Nephron progenitor cell (in vitro differentiated cells): ENCODE measurements at places on chromosomes 12 and 14.

GRCh38 chr12:51848841-51849735 is 570 bp upstream of the FIGNL2 start:
- peak; percentile 79 for DNase-seq

DNA sequence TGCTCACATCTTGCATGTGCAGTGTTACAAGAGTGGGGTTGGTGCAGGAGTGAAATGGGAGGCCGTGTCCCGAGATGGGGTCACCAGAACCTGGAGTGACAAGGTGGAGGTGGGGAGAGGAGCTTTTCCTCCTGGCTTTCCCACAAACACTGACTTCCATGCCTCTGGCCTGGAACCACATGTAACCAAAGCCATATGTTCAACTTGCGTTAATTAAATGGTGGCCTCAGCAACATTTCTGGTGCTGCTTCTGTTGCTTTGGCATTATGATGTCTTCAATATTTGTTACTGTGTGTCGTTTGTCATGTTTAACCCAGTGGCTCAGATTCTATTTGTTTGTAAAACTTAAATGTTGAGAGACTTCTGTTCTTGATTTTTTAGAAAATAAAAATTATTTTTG is 110.2 kb downstream of the VCPKMT start:
- no peak for DNase-seq

GRCh38 chr12:28290262-28290661 is 100.0 kb downstream of the CCDC91 start:
- no peak for DNase-seq

- no peak for DNase-seq
Measured at GRCh38 chr14:93909429-93910128, 17.6 kb upstream of the FAM181A start.

DNA sequence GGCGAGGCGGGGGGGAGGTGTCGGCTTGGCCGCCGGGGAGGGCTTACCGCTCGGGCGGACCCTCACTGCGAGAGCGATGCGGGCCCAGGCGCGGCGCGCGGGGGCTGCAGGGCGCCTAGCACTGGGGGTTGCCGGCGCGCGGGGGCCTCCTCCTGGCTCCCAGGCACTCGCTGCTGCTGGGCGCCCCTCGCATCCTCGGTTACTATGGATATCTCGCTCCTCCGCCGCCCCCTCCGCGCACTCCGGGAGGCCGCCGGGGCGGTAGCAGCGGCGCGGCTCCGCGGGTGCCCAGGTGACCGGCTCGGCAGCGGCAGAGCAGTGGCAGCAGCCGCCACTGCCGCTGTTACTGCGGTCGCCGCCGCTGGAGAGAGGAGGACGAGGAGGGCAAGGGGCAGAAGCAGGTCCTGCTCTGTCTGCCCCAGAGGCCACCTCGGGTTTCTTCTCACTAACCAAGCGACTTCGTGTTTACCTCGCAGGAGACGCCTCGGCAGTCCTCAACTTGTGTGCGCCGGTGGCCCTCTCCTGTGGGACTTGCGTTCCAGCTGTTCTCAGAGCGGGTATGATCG is 250.1 kb downstream of the APAF1 start:
- peak; percentile 69 for DNase-seq

DNA sequence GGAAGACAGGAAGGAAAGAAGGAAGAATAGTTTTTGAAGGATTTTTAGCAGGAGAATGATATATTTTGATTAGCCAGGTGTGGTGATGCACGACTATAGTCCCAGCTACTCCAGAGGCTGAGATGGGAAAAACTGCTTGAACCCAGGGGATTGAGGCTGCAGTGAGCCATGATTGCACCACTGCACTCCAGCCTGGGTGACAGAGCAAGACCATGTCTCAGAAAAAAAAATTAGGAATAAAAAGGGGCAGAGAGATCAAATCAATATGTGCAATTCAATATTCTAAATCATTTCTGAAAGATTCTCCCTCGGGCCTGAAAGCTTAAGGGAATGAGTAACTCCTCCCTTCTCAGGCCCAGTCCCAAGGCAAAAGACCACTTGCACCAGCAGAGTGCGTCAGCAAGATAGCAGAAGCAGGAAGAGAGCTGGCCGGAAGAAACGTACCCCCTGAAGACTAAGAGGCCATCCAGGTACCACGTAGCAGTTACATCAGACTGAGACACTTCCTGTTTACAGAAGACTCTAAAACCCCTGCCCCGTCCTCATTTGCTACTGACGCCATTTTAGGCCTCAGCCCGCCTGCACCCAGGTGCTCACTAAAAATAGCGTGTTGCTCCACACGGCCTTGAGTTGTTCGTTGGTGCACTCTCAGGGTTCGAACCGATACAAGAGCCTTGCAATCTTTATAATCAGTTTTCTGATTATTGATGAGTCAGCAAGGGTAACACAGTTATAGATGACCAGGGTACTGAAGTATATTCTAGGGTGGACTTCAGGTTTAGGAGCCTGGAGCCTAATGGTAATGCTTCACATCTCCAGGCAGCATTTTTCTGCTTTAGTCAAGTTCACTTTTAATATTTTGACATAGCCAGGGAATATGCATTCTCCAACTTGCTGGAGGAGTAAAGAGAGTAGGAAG is 57.7 kb upstream of the CSRP2 start:
- no peak for DNase-seq

DNA sequence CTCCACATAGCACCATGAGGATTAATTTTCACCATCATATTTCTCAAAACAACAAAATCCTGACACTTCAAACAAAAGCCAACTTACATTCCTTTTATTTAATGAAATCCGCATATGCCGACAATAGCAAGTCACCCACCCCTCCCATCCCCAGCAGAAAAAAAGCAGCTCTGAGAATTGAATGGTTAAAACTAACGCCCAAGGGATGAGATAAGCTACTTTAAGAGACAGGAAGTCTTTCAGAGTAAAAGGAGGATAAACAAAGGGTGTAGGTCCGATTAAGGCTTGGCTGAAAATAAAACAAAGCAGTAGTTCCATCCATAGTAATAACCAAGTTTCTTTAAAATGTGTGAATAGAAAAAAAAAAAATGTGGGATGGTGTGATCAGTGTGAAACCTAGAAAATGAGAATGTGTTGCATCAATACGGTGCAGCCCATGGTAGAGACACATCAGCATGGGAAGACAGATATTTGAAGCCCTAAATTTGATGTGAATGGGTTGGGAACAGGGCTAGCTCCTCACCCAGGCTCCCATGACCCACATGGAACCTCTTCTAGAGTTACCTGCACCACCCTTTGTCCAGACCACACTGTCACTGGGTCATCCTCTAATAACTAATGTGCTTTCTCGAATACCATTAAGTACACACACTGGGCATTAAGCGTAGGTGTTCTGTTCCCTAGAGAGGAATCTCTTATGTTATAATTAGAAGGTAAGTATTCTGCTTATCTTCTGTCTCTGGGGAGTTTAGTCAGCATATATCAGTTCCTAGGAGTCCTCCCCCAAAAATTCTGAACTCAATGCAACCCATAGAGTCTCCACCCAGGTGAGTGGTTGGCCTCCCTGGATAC is 31.7 kb downstream of the RTRAF start:
- no peak for DNase-seq

GRCh38 chr12:104234926-104235499 is 19.4 kb downstream of the TXNRD1 start:
- DNase-seq = no peak

DNA sequence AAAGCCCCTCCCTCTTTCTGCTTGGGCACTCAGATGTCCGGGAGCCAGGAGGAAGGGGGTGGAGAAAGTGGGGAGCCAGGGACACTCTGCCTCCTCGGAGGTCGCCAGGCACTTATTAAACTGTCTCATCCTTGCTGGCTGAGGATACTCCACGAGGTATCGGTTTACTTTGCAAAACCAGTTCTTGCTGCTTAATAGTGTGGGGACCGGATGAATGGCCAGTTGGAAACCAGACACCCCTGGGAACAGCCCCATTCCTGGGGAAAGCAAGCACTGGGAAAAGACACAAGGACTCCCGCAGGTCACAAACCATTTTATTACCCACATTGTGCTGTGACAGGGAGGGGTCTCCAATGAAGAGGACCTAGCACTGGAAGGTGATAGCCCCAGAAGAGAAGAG is 34.2 kb downstream of the CCDC88C start:
- peak; percentile 81 for DNase-seq

DNA sequence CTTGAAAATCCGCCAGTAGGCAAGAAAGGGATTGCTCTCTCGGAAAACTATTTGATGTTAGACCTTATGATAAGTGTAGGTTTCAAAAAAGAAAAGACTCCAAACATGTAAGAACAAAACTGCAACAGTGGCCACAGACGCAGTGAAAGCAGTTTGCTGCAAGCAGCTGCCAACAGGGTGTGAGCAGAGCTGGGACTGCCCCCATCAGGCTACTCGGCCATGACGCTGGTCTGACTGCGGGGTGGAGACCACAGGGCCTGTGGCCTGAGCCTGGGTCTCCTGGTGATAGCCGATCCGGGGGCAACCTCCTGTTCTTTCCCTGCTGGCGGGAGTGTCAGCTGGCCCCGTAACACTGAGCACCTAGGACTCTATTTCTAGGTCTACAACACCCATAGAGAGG is 63.2 kb downstream of the AMN start:
- DNase-seq = no peak

DNA sequence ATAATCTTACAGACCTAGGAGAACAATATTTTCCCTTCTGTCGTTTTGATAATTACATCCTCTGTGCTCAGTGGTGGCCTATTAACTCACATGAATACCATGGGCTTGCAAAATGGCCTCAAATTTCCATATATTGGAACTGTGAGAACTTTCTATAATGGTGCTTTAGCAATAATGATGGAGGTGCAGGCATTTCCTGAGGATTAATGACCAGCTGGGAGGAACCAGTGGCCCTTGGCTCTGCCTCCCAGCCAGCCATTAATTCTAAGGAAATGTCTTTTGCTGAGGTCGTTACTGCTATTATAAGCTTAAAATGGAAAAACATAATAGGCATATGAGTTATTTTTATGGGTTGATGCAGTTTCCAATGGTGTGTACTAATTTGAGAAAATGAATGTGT is 33.6 kb downstream of the HMGA2 start:
- no peak for DNase-seq

DNA sequence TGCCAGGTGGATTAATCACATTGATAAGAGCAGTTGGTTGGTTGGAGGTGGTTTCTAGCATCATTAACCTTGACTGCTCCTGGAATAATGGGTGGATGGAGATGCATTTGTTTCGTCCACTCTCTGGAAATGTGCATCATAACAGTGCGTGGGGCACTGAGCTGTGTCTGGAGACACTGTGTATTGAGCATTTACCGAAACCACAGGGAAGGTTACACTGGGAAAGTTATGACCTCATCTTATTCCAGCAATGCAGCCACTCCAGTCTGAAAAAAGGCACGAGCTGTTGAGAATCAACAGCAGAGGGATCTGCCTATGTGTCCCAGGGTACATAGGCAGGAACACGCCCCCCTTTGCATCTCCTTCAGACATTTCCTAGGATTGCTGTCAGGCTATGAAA is 27.2 kb downstream of the RNFT2 start:
- no peak for DNase-seq
